Activated CD8-positive, alpha-beta memory T cell treated with anti-CD3 and anti-CD28 coated beads, Interleukin-2, amount 10 ng/mL, durations not matched to agents 7 days and 5 days (primary cell): ENCODE measurements at places on chromosomes 1 and 21. TPM values are rescaled to one million over a fixed set of nuclear protein-coding genes. Genes with fewer than 3 reads are reported as not detected.

Gene MROH9
- not detected for total RNA-seq

Gene ZYG11A
- 0.35 TPM for total RNA-seq

Gene MNDA
- total RNA-seq = not detected

Gene ACTN2
- total RNA-seq = not detected

Gene LZIC
- total RNA-seq = 25.0 TPM

Gene DMBX1
- 0.15 TPM for total RNA-seq

Gene NBPF20
- 0.12 TPM for total RNA-seq

Gene SLC5A9
- total RNA-seq = not detected
